ENCODE measurements at places on chromosomes 2 and 18.

GRCh38 chr2:31163011-31163539 is 24.8 kb upstream of the GALNT14 start:
- DNase-seq = no peak

- peak; percentile 20 for DNase-seq
These were observed 400.5 kb upstream of the FSIP2 start for GRCh38 chr2:185338104-185338503.

GRCh38 chr2:26430826-26431225 is 29.1 kb downstream of the DRC1 start:
- peak; percentile 28 for DNase-seq

- peak; percentile 95 for DNase-seq
These were observed 62.1 kb upstream of the SLC16A14 start for GRCh38 chr2:230130668-230131364.

DNA sequence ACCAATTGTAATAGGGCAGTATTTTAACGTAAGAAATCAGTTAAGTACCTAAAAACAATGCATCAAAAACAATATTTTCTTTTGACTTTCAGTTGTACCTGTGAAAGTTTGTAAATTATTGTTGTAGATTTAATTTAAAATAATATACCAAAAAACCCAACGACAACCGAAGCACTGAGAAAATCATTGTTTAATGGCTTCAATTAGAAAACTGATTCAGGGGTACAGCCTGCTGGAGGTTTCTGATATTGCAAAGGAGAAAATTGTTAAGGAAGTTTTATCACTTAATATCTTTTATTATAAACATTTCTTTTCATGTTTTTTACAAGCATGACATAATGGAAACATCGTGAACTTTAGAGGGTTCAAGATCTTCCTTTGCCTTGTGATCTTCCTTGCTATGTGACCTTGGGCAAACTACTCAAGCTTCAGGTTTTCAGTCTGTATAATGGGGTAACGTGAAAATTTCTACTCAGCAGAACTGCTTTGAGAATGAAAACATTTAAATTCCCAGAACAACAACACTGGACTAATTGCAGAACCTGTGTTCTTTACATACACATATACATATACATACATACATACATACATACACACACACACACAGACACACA is 76.3 kb upstream of the GLS start:
- peak; percentile 13 for DNase-seq

GRCh38 chr2:182951948-182952663 is 85.7 kb upstream of the FRZB start:
- peak; percentile 16 for DNase-seq

- DNase-seq = peak; percentile 2
These were observed 28.4 kb downstream of the ARHGEF4 start for GRCh38 chr2:130864830-130865800.

GRCh38 chr2:74507926-74508520 is 528 bp upstream of the PCGF1 start:
- DNase-seq = no peak

DNA sequence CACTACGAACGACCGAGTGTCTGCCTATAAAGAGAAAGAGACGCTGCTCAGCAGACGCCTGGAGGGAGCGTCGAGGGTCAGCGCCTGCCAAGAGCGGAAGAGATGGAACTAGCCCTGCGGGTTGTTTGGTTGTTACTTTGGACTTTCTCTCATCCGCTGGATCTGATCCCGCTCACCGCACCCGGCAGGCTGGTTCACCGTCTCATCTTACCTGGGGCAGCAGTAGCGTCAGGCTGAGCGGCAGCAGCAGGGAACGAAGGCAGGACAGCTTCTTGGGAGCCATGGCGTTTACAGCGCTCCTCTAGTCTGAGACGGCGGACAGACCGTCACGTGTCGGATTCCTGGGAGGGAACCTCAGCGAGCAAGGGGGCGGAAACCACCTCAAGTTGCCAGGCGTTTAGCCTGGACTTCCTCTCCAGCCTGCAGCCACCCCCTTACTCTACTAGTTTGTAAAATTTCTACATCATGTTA is 1.9 kb downstream of the GLB1L start:
- peak; percentile 35 for DNase-seq

DNA sequence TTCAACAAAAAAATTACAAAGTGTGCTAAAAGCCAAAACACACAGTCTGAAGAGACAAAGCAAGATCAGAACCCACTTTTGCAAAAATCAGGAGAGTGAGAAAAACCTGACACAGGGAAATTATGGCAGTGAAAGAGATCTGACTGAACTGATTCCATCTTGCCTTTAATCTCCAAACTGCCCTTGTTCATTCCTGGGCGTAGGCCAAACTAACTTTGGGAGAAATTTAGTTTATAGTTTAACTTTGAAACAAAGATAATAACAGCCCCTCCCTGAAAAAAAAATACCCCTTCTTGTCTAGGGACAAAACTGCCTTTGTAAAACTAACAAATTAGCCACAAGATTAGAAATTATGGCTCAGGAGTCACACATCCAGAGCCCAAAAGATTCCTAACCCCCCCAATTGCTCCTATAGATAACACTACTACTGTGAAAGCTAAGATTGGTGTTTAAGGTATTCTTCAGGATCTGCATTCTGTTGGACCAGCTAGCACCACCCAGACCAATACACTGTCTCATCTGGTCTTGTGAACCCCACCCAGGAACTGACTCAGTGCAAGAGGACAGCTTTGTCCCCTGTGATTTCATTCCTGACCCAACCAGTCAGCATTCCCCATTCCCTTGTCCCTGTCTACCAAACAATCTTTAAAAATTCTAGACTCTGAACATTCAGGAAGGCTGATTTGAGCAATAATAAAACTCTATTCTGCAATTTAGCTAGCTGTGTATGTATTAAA is 226.1 kb upstream of the SH3BP4 start:
- peak; percentile 32 for DNase-seq

GRCh38 chr2:227717687-227718567 is at the start of gene SLC19A3:
SLC19A3 (minus strand) TSS chr2:227718028; CDS start chr2:227702318, 15,710 bp downstream.
- peak; percentile 59 for DNase-seq

DNA sequence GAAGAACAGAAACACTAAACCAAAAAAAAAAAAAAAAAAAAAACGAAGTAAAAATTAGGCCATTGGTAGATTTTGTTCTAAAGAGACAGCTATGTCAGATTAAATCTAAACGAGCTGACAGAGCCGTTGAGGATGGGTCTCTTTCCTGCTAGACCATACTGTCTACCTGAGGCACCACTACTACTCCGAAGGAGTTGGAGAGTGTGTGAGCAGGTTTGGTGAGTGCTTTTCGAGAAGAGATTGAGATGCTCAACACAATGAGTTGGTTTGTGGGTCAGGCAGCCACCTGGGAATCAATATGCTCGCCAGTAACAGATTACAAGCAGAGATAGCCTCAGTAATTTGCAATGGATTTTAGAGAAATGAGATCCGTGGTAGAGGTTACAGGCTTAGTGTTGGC is 281.5 kb upstream of the EPAS1 start:
- no peak for DNase-seq

- DNase-seq = no peak
These were observed 127.3 kb downstream of the HDAC4 start for GRCh38 chr2:239273280-239274234.

- no peak for DNase-seq
These were observed 19.6 kb upstream of the NDUFV2 start for GRCh38 chr18:9082711-9083510.

DNA sequence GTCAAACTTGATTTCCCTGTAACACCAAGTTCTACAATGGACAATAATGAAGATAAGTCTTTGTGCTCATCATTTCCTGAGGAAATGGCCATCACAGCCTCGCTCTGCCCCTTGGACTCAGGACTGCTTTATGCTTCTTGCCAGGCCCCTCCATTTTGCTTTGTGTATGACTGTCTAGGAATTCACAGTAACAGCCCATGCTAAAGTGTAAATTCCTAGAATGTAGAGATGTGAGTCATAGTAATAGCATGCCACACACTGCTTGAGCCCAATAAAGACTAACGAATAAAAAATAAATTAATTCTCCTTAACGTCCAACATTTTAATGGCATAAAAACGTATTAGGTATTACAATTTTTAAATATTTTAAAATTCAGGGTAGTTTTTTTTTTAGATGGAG is 226.5 kb downstream of the PID1 start:
- peak; percentile 8 for DNase-seq
